ENCODE measurements at places on chromosomes 11 and 22.

GRCh38 chr11:57659669-57660068 is 2.1 kb downstream of the CLP1 start:
- DNase-seq = no peak

DNA sequence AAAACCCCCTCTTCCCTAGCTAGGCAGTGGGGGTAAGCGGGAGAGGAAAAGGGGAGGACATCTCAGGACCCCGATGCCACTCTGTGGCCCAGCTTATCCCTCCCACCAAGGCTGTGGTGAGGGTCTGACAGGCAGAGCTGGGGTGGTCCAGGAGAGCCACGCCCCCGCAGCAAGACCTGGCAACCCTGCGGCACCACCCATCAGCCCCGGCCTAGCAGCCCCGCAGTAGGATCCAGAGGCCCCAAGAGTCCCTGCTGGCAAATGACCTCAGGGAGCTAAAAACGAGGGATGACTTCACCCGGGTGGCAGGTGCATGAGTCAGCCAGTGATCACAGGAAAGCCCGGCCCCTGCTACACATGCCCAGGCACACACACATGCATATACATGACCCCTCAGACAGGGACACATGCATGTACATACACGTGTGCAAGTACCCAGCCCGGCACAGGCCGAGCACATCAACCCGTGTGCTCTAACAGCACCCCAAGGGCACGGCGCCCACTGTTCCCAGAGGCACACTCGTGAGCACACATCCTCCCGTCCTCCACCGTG is 32.3 kb downstream of the ARVCF start:
- DNase-seq = no peak

GRCh38 chr11:105393326-105393725 is 216.5 kb upstream of the GRIA4 start:
- DNase-seq = no peak

GRCh38 chr11:27420217-27420616 is 52.4 kb downstream of the LGR4 start:
- DNase-seq = no peak

- no peak for DNase-seq
Observed at GRCh38 chr22:38989466-38989865, 7.3 kb downstream of the APOBEC3B start.

DNA sequence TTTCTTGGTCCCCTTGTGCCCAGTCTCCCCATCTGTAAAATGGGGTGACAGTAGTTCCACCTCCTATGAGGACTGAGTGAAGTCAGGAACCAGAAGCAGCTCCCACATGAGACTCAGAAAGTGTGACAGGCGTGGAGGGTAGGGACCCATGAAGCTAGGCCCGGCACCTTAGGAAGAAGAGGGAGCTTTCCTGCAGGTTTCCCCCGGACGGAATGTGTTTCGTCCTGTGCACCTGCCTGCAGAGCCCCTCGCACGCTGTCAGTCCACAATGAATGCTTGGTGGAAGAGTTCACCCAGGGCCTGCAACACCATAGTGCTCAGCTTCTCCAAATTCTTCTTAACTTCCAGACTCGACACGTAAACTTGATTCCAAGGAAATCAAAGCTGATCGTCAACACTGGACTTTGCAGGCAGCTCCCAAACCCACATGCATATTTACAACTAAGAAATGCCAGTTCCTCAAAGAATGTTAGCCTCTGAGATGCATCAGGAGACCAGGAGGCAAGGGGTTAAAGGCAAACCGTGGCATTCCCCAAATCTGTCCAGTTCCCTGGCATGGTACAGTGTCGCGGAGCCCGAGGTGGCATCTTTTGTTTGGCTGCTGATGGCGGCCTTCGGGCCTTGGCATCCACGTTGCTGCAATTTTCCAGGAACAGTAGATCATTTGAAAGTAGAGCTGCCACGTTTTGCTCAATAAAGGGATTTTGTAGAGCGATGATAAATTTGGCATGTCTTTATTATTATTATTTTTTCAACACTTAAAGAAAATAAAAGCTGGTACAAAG is 15.4 kb downstream of the LRP5 start:
- DNase-seq = no peak

- DNase-seq = no peak
Observed at GRCh38 chr11:34161361-34161760, 55.9 kb downstream of the NAT10 start.

- DNase-seq = no peak
Observed at GRCh38 chr11:945986-946385, 20.3 kb downstream of the AP2A2 start.

DNA sequence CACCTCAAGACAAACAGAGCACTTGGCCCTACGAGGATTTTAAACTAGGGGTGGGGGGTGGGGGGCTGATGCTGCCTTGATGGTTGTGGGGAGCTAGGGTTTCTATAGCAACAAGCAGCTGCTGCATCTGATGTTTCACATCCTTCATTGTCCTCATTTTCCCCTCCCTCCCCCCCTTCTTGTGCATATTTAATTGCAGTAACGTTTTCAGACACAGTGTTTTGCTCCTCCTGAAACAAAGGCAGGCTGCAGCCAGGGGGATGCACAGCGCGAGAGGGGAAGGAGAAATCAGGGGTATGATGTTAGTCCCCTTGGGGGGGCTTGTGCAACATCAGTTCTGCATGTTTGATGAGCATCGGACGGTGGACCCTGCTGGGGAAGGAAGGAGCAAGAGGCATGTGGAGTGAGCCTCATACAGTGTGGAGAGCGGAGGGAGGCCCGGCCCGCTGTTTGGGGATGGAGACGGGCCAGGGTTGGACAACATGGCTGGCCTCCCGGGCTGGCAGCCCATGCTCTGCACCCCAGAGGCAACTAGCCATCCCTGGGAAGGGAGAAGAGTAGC is 208.3 kb downstream of the CEP164 start:
- DNase-seq = no peak

DNA sequence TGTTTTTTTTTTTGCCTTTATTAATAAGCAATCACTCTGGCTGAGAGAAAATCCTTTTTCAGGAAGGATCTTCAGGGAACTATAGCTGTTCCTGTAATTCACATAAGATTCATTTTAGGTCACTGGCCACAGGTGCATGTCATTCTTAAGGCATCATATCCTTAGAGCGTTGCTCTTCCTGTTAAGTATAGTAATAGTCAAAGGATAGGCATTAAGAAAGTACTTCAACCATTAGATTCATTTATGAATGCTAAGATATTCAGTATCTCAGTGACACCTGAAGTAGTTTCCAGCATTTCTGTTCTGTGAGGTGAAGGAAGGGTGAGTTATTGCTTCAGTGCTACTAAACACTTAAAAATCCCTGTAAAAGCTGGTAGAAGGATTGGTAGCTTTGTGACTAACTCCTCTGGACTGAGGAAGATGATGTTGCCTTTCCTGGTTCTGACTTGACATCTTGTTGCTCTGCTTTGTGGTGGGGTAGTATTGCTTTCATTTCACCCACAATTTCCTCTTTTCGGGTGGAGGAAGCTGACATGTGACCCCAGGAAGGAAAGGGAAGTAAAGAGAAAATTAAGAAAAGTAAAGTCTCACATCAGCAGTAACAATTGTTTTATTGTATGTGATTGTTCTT is 34.7 kb downstream of the RNF169 start:
- no peak for DNase-seq

DNA sequence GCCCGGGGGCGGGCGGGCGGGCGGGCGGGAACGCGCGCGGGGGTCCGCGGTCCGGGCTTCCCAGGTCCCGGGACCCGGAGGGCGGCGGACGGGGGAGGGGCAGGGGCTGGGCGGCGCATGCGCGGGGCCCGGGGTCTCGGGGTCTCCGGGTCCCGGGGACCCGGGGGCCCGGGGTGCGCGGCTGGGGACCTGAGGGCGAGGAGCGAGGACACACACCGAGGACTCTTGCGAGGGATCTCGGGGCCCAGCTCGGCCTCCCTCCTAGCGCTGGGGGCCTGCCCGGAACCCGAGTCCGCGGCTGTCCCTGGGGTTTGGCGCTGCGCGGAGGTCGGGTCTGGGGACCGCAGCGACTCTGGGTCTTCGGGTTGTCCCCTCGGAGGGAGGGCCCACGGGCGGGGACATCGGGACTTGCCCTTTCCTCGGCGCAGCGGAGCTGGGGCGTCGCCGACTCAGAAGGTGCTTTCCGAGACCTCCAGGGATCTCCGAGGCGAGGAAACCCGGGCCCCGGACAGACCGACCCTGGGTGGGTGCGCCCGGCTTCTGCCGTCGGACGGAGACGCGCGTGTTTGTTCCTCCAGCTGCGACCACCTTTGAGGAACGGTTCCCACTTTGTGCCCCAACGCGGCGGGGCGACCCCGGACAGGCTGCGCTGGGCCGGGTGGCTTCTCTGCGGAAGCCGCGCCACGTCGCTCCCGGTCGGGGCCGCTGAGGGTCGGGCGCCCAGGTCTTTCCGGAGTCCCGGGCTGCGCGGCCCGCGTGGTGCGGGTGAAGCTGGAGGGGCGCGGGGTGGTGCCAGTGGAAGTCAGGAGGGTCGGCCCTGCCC is 540 bp downstream of the PPARA start:
- DNase-seq = peak; percentile 38

GRCh38 chr11:109902764-109903433 is 190.3 kb upstream of the ZC3H12C start:
- DNase-seq = no peak

DNA sequence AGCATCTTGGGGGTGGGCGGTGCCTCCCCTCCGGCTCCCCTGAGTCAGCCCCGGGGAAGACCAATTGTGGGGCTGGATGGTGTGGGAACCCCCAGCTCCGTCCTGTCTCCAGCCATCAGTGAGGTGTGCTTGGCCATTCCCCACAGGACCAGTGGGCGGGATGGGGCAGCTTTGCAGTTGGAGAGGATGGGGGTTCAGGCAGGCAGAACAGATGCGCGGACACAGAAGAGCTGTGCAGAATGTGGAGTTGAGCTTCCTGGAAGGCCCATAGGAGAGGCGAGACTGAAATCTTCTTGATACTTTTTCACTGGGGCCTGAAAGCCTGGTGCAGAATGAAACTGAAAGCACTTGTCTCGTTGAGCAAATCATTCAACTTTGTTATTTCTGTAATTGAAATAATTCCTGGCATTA is 23.8 kb downstream of the PARVB start:
- no peak for DNase-seq

DNA sequence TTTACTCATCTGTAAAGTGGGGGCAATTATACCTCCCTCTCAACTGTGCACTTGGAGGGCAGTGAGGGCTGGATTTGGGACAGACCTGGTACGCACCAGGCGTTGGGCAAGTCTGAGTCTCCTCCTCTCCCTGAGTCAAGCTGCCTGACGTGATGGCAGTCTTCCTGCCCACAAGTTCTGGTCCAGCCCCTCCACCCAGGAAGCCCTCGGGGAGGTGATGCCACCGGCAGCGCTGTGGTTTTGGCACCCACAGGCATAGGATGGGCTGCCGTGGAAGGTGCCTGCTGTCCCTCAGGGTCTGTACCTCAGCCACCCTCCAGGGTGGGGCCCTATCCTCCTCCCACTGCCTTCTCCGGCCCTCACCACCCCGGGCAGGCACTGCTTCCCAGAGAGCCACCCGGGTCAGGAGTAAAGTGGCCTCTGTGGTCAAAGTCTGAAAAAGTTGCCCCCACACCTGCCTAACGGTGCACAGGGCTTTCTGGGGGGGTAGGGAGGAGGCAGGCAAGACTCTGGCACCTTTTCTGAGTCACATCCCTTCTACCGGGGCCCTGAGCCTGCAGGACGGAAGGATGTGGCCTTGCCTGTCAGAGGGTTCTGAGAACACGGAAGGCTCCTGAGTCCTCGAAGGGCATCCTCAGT is 6.5 kb upstream of the APOBEC3H start:
- peak; percentile 72 for DNase-seq

DNA sequence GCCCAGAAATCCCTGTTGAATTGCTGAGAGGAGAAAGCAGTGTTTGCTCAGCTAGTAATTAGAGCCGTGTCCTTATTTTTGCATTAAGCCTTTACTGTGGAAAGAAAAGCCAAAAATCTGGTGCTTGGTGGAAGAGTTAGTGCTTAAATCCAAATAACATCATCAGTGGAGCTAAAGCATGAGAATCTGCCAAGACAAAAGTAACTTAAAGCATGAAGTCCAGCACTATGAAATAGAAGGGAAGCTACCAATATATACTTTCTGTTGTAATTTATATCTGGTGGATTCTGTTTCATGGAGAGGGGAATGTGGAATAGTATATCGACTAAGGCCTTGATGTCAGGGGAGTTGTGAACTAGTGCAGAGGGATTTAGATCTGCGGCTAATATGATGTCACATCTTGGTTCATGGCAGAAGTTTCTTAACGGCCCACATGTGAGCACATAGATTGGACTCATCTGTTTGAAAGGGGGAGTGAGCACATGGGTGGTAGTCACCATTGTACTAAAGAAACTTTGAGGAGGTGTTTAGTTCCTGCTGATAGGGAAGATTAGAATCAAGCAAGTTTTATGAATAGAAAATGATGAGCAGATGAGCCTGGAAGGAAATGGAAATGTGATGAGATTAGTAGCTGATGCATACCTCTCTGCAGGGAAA is 224.4 kb upstream of the MTNR1B start:
- DNase-seq = no peak

DNA sequence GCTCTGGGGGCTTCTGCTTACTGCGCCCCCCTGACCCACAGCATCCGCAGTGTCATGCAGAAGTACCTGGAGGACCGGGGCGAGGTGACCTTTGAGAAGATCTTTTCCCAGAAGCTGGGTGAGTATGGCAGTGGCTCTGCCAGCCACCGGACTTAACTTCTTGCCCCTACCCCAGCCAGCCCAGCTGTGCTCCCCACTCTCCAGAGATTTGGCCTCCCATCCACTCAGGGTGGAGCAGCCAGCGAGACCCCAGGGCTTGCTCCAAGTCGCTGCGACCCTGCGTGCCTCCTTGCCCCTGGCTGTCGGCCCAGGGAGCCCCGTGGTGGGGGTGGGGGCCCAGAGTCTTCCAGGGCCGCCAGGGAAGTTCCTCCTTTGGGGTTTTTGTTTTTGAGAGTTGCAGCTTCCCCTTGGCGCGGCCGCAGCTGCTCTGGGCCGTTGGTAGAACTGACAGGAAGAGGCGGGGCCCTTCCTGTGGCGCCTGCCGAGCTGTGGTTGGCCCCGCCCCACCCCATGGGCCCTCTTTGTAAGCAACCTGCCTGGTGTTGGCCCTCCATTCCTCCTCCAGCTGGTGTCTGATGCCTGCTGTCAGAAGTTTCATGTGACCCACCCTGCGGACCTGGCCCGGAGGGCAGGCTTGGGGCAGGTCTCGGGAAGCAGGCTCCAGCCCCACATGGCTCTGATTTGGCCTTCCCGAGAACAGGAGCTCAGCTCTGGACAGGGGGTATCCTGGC is 11.1 kb downstream of the GRK2 start:
- DNase-seq = peak; percentile 82

GRCh38 chr11:27282806-27283205 is 80.2 kb downstream of the CCDC34 start:
- no peak for DNase-seq

GRCh38 chr22:25334162-25334490 is 114.7 kb downstream of the CRYBB2 start:
- peak; percentile 30 for DNase-seq

DNA sequence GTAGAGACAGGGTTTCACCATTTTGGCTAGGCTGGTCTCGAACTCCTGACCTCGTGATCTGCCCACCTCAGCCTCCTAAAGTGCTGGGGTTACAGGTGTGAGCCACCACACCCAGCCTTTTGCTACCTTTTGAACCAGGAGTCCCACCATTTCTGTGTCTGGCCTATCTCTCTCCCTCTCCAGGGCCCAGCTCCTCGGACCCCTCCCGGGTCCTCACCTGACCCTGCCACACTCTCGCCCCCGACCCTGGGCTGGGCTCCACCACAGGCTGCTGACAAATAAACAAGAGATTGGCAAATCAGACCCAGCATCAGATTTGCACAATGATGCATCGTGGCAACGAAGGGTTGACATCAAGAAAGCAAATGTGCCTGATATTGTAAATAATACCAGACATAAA is 8.8 kb downstream of the KRTAP5-5 start:
- no peak for DNase-seq

GRCh38 chr11:70698871-70699270 is 300.5 kb downstream of the CTTN start:
- no peak for DNase-seq
